ENCODE measurements at places on chromosomes 3 and 15.

DNA sequence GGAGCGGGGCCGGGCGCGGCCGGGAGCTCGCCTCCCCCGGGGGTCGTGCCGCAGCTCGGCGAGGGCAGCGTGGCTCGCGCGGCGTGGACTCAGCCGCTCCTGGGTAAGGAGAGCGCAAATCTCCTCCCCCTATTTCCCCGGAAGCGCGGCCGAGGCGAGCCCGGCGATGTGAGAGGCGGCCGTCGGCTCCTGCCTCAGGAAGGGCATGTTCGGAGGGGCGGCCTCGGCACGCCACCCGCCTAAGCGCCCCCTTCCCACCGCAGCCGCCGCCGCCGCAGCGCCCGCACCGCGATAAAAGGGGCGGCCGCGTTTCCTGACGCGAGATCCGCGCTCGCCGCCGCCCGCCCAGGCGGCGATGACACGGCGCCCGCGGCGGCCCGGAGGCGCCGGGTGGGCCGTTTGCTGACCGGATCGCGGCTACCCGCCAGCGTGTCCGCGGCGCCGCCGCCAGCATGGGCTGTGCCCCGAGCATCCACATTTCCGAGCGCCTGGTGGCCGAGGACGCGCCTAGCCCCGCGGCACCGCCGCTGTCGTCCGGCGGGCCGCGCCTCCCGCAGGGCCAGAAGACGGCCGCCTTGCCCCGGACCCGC lies at the start of gene PDE8A:
TSS of gene PDE8A (plus strand) at position 146 of the 590 bp plus-strand sequence. CDS start at position 453, 307 bp downstream.
- no peak for DNase-seq

GRCh38 chr3:127135241-127136023 lies 57.5 kb upstream of the PRR23E start:
- no peak for DNase-seq

GRCh38 chr15:37618353-37618752 lies 316.1 kb upstream of the TMCO5A start:
- no peak for DNase-seq

GRCh38 chr15:78225783-78226541 lies 8.4 kb downstream of the ACSBG1 start:
- no peak for DNase-seq

GRCh38 chr15:86413191-86413590 lies 333.5 kb downstream of the AGBL1 start:
- no peak for DNase-seq

GRCh38 chr3:135895734-135896121 lies 69.8 kb upstream of the PPP2R3A start:
- DNase-seq = no peak

Data from T-cell (primary cell).